WTC11 (cell line): ENCODE measurements at places on chromosomes 2 and 18.

GRCh38 chr2:45681675-45682074, 30.2 kb downstream of the PRKCE start:
- DNase-seq, result no peak

- DNase-seq, result no peak
Observed at GRCh38 chr2:103669531-103669930, 907.7 kb downstream of the TMEM182 start.

GRCh38 chr18:59906203-59906602, 6.4 kb downstream of the PMAIP1 start:
- no peak for DNase-seq

GRCh38 chr2:80361904-80362303, 57.4 kb upstream of the LRRTM1 start:
- DNase-seq, result no peak

- no peak for DNase-seq
Observed at GRCh38 chr18:421247-422155, 79.0 kb downstream of the COLEC12 start.

DNA sequence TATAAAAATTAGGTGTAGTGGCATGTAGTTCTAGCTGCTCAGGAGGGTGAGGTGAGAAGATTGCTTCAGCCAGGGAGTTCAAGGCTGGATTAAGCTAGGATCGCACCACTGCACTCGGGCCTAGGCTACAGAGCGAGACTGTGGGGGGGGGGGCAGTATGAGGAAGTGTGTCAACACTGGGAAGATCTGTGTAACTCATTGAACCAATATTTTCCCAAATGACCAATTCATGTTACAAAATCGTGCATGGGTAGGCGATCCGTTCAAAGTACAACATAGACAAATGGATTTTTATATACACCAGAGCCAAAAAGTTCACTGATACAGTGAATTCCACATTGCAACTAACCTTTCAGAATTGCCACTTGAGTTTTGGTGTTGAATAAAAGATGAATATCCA, 8.1 kb downstream of the SMAD4 start:
- no peak for DNase-seq

DNA sequence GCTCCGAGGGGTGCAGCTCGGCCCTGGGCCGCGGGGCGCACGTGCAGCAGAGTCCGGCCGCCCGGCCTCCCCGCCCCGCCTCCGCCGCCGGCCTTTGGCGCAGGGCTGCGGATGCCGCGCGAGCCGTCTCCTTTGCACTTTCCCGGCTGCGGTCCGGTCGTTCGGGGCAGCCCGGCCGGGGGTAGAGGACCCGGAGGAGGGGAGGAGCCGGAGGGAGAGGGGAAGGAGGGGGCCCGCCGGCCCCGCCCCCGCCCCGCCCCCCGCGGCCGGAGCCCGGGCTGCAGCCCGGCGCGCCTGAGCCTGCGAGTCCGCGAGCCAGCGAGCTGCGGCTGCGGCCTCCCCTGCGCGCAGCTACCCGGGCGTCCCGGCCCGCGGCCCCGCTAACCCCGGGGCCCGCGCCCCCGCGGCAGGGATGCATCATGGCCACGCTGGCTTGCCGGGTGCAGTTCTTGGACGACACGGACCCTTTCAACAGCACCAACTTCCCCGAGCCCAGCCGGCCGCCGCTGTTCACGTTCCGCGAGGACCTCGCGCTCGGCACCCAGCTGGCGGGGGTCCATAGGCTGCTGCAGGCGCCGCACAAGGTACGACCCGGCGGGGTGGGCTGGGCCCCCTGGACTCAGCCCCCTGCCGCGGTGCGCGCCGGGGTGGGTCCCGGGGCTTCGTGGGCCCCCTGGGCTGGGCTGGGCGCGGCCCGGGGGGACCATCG, at the start of gene FHOD3:
FHOD3 (plus strand) TSS at position 297 of the 709 bp plus-strand sequence; CDS start at position 420, 123 bp downstream.
- peak; percentile 82 for DNase-seq

GRCh38 chr18:49041435-49042245, 90.9 kb upstream of the SMAD7 start:
- DNase-seq, result peak; percentile 64

DNA sequence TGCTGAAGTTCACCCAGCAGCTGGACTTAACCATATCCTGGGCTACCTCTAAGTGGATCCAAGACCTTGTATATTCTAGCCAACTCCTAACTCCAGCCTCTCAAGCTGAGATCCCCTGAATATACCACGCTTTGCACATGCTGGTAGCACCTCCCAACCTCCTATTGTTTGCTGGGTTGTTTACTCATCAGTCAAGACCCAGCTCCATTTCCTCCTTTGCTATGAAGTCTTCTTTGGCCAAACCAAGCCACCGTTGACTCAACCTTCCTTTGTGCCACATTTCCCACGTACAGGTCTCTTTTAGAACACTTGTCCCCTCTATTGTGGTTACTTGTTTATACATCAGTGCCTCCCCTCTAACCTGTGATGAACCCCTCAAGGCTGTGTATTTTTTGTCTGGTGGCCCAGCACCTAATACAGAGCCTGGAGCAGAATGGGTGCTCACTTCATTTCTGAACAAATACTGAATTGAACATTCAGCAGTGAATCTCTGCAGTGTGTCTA, 267.8 kb upstream of the REV1 start:
- DNase-seq, result no peak

DNA sequence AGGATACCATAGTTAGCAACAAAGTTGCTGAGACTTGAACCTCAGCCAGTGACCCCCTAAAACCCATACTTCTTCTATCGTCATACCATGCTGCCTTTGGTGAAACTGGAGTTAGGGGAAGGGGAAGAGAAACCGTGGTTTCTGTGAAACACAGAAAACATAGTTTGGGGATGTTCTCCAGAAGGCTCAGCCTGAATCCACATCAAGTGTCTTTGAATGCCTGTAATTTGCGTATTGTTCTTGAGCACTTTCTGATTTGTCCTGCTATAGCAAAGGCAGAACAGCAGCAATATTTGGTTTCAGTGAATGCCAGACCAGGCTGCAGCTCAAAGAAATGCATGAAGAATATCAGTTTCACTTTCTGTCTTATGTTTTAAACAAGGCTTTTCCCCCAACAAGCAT, 258.7 kb downstream of the TTC32 start:
- no peak for DNase-seq

- peak; percentile 70 for DNase-seq
Observed at GRCh38 chr18:832085-832681, 20.1 kb upstream of the YES1 start.

DNA sequence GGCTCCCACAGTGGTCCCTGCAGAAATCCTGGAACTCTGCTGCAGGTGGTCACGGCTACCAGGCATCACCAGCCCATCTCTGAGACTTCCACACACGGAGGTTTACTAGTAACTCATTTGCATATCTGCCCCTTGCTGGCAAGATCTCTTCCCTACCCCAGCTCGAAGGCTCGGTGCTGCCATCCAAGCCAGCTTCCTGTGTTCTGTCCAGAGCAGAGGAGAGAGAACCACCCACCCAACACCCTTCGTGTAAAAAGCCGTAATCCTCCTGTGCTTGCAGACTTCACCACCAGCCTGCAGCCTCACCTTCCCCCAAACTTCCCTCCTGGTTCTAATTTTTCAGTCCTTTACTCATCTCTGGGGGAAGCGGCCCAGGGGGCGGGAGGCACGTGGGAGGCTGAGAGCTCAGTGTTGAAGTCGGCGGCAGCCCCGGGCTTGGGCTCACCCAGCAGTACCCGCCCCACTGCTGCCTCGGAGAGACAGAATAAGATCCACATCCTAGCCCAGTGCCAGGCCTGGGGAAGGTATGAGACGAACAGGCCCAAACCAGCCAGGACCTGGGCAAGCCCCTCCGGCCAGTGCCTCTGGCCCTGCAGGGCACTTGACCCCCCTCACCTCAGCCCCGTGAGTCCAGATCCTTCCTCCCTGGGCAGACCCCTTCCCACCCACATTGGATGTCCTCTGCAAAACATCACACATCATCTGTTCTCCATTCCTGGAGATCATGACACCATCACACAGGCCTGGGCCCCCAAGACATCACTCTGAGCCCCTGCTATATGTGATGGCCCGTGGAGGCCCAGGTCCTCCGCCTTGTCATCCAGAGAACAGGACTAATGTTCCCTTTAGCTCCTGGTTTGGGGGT, 145.8 kb upstream of the ID2 start:
- no peak for DNase-seq

- DNase-seq, result no peak
Observed at GRCh38 chr2:149388120-149388816, 57.9 kb downstream of the LYPD6 start.

GRCh38 chr2:86020984-86021383, 84.7 kb downstream of the POLR1A start:
- no peak for DNase-seq

GRCh38 chr2:218271865-218272530, 1.7 kb downstream of the PNKD start:
- DNase-seq, result no peak

GRCh38 chr2:130769343-130769907, 14.1 kb downstream of the AMER3 start:
- no peak for DNase-seq

- no peak for DNase-seq
Observed at GRCh38 chr2:85257359-85257969, 70.3 kb downstream of the TGOLN2 start.

- no peak for DNase-seq
Observed at GRCh38 chr2:88247531-88247930, 77.4 kb downstream of the THNSL2 start.

DNA sequence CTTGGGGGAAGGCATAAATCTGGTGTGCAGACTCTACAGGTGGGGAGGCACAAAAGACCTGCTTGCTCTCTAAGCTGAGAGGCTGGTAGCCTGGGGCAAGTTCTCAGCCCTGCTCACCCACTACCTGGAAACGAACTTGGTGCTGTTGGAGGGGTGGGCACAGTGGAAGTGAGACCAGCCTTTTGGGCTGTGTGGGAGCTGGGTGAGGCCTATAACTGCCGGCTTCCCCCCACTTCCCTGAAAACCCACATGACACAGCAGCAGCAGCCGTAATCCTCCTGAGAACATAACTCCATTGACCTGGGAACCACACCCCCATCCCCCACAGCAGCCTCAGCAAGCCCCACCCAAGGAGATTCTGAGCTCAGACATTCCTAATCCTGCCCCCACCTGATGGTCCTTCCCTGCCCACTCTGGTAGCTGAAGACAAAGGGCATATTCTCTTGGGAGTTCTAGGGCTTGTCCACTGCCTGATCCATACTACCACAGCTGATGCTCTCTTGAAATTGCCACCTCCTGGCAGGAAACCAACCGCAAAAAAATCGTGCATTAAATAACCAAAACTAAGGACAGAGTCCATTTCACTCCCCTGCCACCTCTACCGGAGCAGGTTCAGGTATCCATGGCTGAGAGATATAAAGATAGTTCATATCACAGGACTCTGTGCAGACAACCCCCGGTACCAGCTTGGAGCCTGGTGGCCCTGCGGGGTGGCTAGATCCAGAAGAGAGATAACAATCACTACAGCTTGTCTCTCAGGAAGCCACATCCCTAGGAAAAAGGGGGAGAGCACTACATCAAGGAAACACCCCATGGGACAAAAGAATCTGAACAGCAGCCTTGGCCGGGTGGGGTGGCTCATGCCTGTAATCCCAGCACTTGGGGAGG, 178.1 kb downstream of the NDUFA10 start:
- DNase-seq, result no peak

GRCh38 chr18:78292618-78293380, 686.8 kb upstream of the SALL3 start:
- DNase-seq, result no peak

DNA sequence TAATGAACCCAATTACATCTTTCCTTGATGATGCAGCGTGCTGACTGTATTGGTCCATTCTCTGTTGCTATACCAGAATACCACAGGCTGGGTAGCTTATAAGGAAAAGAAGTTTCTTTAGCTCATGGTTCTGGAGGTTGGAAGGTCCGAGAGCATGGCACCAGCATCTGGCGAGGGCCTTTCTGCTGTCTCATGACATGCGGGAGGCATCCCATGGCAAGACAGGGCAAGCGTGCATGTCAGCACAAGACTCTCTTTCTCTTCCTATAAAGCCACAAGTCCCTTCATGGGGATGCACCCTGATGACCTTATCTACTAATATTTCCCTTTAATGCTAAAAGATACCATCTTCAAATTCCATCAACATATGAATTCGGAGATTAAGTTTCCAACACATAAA, 122.8 kb upstream of the FHL2 start:
- no peak for DNase-seq

- no peak for DNase-seq
Observed at GRCh38 chr2:133247631-133248030, 320.6 kb downstream of the NCKAP5 start.

DNA sequence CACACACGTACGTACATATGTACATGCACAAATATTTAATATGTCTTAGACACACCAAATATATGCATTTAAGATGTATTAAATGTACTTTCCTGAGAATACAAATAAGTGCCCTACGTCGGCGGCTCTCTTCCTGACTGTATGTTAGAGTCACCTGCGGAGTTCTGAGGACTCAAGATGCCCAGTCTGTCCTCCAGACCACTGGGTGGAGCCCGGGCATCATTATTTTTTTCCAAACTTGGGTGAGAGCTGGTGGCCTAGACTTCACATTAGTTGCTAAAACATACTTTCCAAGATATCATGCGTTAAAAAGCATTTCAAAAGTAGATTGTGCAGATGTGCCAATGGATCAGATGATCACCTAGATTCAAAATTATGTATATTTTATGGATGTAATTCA, 2.9 kb downstream of the IL18R1 start:
- no peak for DNase-seq

GRCh38 chr2:239025951-239026461, 178.1 kb downstream of the TWIST2 start:
- DNase-seq, result no peak

DNA sequence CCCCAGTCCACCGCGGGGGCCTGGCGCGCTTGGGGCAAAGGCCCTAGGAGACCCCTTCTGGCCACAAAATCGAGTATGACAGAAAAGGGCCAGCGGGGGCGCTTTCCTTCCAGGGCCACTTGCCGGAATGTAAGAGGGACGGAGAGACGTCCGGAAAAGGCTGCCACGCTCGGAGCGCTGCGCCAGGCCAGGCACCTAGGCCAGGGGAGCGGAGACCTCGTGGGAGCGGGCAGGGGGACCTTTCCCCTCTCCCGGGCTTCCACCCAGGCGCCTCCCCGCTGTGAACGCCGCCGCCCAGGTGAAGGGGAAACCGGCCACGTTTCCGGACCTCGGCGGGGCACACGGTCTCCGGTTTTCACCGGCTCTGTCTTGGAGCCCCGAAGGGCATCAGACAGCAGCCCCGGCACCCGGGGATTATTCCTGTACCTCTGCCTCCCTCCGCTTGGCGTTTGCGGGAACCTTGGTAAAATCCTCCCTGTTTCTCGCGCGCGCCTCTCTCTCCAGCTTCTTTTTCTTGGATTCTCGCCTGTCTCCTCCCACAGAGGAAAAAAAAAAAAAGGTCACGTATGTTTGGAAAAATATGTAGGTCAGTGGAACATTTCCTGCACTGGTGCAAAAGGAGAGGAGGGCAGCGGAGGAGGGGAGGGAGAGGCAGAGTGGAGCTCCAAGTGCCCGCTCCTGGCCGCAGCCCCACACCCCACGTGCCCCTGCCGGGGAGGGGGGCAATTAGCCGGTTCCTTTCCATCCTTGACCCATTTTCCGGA, 1.2 kb upstream of the NPAS2 start:
- peak; percentile 73 for DNase-seq

DNA sequence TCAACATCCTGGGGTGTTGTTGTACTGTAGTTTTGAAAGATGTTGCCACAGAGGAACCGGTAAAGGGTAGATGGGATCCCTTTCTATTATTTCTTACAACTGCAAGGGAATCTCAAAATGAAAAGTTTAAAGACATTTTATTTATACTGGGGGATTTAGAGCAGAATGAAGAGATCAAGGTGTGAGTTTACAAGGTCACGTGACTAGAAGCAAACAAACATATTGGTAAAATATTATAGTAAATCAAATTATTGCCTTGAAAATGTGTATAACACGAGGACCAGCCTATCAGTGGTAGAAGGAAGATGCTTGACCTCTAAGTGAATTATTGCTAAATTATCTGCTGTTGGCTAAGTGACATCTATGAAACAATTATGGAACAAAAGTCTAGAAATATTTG, 97.2 kb downstream of the SMIM21 start:
- DNase-seq, result no peak
